ENCODE measurements at places on chromosomes 3 and 15.

GRCh38 chr3:61358364-61358763 lies 107.1 kb upstream of the FHIT start:
- DNase-seq: no peak

DNA sequence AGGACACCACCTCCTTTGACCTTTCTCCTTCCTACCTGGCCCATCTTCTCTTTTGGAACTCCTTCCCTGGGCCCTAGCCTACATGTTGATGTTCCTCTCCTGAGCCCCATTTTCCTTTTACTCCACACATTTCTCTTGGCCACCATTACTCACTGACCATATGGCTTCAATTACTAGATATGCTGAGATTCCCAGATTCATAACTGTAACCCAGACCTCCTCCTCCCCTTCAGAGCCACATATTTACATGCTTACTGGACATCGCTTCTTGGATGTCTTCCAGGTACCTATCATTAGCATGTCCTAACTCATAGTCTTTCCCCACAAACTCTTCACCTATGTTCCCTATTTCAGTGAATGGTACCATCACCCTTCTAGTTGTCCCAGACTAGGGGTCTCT lies 24.4 kb upstream of the TRIM59 start:
- DNase-seq: no peak

- no peak for DNase-seq
These were observed 89.9 kb upstream of the MEF2A start for GRCh38 chr15:99475754-99476412.

- DNase-seq: no peak
These were observed 7.9 kb upstream of the SCN5A start for GRCh38 chr3:38657369-38657768.

GRCh38 chr15:78265752-78266224 lies 1.4 kb downstream of the DNAJA4 start:
- no peak for DNase-seq

DNA sequence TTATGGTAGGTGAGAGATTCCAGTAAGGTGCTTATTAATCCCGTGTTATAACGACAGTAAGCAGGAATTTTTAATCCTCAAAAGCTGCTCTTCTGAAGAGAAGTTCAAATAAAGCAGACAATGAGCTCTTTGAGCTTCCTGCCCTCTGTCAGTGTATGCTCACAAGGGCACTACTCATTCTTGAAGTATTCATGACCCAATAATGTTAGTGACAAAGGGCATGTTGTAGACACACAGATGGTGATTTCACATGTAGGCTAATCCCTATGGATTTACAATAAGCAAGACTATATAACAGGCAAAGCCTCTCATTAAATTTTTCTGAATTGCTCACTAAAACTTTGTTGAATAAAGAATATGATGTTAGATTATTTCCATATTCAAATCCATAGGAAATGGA lies 578.6 kb downstream of the RSL24D1 start:
- DNase-seq: no peak

DNA sequence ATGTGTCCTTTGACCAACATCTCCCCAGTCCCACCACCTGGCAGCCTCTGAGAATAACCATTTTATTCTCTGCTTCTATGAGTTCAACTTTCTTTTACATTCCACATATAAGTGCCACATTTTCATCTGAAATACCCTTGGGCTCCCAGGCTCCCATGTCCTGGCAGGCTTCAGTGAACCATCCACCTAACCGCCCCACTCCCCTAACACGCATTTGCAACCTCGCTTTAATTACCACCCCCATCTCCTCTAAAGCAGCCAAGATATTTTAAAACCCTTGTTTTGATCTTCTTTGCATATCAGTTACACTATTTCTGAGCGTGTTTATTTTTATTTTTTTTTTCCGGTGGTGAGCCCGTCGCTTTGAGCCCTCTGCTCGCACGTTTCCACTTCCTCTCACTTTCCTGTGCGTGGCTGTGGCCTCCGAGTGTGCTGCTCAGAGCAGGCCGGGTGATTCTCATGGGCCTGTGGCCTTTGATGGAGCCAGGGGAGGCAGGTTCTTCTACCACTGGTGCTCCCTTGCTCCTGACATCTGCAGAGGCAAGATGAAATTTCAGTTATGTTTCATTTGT lies 195.4 kb upstream of the LPP start:
- peak; percentile 61 for DNase-seq

DNA sequence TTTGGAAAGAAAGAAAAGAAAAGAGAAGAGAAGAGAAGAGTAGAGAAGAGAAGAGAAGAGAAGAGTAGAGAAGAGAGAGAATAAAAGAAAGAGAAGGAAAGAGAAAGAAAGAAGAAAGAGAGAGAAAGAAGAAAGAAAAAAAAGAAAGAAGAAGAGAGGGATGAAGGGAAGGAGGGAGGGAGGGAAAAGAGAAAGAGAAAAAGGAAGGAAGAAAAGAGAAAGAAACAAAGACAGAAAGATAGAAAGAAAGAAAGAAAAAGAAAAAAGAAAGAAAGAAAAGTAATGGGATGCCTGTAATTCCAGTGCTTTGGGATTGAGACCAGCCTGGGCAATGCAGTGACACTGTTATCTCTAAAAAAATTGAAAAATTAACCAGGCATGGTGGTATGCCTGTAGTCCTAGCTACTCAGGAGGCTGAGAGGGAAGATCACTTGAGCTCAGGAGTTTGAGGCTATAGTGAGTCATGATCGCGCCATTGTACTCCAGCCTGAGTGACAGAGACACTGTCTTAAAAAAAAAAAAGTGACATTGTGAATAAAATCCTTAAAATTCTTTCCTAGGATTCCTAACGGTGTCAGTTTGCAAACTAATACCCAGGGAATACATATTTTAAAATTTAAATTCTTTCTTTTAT lies 1.7 kb downstream of the RASL12 start:
- DNase-seq: no peak

DNA sequence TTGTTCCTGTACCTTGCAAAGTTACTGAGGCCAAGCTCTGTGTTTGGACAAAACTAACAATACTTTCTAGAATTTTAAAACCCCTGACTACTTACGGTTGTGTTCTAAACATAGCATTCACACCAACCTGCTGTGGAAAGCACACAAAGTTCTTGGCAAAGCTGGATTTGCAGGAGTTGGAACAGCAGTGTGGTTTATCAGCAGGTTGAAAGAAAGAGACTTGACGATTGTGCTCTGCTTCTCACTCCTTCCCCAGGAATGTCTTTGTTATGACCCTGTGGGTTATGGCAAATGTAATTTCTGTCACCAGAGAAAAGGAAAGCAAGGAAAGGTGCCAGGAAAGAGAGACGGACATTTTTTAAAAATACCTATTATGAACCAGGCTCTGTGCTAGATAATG lies 165.5 kb upstream of the TGFBR2 start:
- no peak for DNase-seq

DNA sequence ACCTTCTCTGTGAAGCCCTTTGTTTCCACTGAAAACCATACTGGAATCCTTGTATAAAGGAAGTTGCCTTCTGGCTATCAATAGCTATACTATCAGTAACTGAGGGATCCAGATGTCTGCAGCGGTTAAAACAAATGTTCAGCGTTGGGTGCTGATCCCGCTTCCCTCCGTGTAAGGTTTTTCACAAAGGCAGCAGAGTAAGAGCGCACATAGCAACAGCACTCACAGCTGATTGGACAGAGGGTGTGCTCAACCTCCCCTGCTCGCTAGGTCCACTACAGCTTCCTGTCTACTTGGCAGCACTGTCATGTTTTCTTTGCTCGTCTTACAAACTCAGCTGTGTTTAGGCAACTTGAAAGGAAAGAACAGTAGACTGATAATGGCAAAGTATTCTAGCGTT lies 27.3 kb downstream of the ATOSA start:
- peak; percentile 35 for DNase-seq

DNA sequence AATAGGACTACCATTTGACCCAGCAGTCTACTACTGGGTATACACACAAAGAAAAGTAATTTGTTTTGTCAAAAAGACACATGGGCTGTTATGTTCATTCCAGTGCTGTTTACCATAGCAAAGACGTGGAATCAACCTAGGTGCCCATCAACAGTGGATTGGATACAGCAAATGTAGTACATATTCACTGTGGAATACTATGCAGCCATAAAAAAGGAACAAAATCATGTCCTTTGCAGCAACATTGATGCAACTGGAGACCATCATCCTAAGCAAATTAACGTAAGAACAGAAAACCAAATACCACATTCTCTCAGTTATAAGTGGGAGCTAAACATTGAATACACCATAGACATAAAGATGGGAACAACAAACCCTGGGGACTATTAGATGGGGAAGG lies 25.8 kb downstream of the BBX start:
- DNase-seq: no peak

DNA sequence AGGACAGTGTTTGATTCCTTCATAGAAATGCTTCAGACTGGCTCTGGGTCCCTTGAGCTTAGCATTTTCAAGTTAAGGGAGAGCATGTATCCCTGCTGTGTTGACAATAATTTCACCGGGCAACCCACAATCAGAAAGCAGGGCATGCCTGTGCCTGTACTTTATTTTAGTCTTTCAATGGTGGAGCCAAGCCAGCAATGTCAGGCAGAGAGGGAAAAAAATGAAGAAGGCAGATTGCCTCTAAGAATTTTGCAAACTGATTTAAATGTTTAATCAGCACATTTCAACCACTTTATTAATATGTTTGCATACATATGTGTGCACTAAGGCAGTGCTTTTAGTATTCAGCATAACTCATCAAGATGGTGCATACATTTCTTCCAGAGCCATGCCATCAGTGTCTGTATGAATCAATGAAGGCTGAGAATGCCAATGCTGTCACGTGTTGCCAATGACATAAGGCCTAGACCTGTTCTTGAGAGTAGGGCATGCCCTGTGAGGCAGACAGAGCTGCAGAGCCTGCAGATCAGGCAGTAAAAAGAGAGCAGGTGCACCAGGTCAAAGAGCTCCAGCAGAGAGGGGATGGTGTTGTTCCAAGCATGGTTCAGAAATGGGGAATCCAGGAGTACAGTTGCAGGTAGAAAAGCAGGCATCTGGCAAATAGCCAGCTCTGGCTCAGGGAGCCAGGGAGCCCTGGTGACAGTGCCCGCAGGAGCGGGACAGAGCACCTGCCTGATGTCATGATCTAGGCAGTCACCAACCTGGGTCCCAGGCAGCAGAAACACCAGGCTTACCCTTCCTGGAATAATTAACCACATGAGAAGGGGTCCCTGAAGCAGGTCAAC lies 508.5 kb downstream of the GABRG3 start:
- DNase-seq: no peak

DNA sequence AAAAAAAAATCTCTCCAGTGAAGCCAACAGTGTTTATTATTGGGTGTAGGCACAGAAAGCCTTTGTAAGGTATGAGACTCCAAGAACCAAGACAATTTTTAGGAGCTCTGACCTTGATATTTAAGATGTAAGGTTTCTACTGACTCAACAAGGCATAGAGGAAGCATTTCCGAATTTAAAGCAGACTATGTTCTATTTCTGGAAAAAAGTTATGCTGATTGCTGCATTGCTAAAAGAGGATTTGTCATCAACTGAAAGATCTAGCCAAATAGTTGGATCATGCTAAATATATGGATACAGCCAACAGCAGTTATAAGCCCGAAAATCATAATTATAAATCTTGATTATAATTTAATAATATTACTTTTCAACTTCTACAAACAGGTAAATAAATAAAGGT lies 53.3 kb upstream of the MELTF start:
- no peak for DNase-seq

DNA sequence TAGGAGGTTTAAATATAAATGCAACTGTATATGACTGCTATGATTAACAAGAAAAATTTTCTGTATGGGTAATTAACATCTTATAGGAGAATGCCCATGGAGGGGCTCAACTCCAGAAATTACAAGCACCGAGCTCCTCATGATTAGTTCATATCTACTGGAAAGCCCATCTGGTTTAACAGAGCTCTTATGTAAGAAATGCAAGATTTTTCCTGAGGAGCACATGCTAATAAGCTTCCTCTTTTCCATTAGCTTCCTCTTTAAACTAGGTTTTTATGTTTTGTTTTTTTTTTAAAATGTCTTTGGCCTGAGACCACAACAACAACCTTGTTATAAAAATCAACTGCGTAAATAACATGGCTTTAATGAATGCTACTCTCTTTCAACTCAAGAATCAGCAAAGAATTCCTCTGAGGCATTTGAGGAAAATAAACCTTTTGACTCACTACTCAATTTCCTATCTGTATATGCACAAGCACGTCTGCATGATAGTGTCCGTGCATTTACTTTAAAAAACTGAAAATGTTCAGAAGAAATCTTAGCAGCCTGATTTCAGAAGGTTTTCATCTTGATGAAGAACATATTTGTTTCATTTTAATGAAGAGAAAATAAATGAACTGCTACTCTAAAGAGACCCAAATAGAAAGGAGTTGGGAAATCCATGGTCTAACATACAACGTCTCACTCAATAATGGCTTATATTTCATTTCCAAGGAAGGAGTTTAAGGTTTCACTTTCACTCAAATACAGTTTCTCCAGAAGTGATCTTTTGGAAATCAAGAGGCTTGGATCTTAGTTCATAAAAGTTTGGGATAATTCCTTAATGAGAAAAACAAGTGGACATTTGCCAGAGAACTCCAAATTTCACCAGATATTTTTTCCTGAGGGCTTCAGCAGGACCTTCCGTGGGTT lies 180.8 kb downstream of the KCNAB1 start:
- no peak for DNase-seq

GRCh38 chr3:15781637-15782402 lies 16.0 kb downstream of the ANKRD28 start:
- no peak for DNase-seq

DNA sequence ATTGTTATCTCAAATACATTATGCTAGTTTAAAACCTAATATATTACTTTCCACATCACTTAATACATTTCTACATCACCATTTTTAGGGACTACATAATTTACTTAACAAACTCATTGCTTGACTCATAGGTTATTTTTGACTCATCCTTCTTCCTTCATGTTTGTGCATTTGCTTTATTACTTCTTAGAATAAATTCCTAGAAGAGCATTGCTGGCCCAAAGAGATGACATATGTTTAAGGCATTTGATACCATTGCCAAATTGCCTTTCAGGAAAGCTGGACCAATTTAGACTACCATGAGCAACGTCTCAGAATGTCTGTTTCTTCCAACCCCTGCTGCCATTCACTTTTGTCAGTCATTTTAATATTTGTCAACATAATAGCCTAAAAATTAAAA lies 905.8 kb downstream of the IGSF11 start:
- no peak for DNase-seq

- DNase-seq: no peak
These were observed 184.9 kb upstream of the LRRC3B start for GRCh38 chr3:26437678-26438077.

- no peak for DNase-seq
These were observed 7.0 kb upstream of the DMXL2 start for GRCh38 chr15:51629612-51630011.

GRCh38 chr3:152623286-152623911 lies 211.5 kb upstream of the P2RY1 start:
- no peak for DNase-seq

DNA sequence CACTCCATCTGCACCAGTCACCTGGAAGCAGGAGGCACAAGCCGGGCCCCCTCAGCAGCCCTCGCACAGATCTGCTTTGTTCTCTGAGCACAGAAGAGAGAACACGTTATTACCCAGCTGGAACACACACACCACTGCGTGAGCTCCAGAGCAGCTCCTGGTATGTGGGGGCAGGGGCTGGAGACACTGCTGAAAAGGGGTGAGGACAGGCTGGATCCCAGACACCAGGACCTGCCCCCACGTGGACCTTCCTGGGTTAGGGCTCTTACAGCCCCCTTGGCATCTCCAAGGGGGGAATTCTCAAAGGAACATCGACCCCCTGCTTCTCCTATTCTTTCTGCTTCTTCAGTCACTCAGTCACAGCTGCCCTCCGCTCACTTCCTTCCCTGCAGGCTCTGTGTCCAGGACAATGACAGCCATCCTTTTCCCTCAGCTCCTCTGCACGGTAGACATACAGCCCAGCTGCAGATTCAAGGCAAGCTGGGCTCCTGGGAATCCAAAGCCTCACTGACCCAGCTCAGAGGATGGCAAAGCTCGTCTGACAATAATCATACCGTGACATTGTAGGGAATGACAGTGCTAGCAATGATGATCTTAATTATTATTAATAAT lies 33.7 kb downstream of the PRR20G start:
- no peak for DNase-seq
